ENCODE measurements at places on chromosomes 11 and 22.

DNA sequence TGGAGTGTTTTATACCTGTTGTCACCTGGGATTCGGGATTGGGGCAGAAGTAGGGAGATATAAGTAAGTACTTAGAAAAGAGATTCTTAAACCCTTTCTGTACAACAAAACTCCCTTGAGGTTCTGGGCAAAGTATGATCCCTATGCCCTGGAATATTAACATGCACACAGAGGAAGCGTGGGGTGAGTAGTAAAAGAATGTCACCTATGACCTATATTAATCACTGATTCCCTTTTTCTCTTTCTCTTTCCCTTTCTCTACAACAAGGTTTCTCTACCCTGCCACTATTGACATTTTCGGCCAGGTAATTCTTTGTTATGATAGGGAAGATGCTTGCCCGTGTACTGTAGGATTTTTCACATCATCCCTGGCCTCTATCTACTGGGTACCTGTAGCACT is 209.7 kb upstream of the PLET1 start:
- no peak for DNase-seq

DNA sequence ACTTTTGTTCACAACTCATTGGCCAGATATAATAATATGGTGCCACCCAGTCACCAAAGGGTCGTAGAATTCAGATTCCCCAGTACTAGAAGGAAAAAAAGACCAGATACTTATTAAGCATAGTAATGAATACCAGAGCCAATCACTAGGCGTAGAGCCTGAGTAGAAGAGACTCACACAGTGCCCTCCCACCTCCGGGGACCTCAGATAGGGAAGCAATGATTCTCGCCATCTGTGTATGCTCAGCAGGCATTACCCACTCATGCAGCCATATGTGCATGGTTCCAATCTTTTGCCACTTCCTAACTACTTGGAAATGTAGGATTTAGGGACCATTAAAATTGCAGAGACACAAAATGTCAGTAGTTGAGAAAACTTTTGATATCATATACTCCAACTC is 85.3 kb downstream of the C11orf87 start:
- no peak for DNase-seq

DNA sequence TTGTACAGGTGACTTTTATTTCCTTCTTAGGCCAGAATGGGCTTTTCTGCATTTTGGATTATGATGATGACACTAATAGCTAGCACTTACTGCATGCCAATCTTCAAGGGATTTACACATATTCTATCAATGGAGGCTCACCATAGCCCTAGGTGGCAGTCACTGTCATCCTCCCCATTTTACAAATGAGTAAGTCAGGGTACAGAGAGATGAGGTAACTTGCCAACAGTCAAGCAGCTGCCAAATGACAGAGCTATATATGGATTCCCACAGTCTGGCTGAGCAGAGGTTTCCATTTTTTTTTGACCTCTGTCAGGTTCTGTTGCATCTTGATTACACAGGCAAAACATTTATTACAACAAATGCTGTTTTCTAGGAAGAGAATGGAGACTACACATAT is 23.8 kb upstream of the C11orf96 start:
- no peak for DNase-seq

- peak; percentile 7 for DNase-seq
These were observed 997 bp downstream of the UBE2L3 start for GRCh38 chr22:21568347-21569075.

DNA sequence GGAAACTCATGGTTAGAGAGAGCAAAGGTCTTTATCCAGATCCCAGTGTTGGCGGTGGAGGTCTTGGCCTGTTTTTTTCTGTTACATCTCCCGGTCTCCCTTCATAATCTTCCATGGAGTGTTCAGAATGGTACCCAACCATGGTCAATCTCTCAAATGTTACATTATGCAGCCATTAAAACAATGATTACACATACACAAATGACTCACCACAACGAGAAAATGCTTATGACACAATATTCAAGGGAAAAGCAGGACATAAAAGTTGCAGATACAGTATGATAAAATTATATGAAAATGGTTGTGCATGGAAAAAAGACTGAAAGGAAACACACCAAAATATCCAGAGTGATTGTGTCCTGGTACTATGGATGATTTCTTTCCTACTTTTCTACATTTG is 17.8 kb upstream of the CSNK1E start:
- DNase-seq: no peak

DNA sequence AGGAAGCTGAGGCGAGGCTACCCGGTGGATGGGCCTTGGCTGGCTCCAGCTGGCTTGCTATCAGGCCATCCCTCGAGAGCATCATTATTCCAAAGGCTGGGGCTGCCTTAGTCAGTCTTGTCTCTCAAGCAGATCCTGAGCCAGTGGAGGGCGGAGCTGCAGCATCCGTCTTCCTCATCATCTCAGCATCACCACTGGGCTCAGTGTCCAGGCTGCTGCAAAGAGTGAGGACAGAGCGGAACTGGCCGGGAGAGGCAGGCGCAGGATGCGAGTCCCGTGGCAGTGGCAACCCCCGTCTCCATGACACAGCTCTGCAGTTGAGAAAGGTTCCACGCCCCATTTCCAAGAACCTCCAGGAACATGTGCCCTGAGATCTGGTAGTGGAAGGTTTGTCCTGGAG is 4.4 kb downstream of the TP53I11 start:
- no peak for DNase-seq

Data from left renal cortex interstitium (tissue), 4 donors.